ENCODE measurements at places on chromosomes 7 and 10.

- no peak for DNase-seq
These were observed 12.0 kb upstream of the UBE2D1 start for GRCh38 chr10:58322835-58323209.

DNA sequence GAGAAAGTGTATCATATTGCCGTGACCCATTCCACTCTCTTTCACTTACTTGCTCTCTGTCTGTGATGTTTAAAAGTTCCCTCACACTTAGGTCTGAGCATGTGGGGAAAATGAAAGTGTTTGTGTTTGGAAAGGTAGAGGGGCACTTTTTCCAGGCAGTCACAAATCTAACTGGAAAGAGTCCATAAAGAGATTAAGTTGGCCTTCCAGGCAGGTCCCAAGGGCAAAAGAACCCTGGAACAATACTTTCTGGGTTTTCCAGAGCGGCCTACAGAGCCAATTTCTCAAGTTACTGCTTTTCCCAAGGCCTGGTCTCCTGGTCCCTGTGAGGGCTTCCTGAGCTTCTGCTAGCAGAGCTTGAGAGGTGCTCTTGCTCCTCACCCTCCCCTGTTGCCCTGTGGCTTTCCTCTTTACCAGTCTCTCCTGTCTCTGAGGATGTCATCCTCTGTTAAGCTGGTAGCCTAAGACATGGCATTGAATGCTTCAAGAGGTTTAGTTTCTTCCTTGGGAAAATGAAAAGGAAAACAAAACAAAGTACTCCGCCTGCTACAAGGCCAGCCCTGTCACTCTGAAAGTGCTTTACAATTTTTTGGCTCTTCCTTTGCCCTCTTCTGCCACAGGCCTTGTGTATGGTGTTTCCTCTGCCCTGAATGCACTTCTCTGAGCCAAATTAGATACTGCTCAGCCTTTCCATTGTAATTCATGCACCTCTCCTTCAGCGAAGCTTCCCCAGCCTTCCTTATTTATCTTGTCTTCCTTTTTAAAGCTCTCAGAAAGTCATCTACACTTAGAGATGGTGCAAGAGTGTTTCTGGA, 20.1 kb downstream of the TES start:
- DNase-seq, result no peak

DNA sequence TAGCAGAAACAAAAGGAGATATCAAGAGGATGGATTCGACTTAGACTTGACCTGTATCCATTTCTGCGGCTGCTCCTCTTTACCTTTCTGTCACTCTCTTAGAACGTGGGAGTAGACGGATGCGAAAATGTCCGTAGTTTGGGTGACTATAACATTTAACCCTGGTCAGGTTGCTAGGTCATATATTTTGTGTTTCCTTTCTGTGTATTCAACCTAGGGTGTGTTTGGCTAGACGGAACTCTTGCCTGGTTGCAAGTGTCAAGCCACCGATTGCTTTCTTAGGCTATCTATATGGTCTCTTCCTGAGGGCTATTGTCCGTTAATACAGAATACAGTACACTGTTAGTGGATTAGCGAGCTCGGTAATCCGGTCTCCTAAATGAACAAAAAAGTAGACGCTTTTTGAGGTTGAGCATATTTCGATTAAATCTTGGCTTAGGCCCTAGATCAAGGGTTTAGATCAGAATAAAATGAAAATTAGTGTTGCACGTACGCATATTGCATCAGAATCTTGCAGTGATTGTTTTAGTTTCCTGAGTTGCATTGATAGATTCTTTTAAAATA, 1.2 kb downstream of the PTEN start:
- no peak for DNase-seq

DNA sequence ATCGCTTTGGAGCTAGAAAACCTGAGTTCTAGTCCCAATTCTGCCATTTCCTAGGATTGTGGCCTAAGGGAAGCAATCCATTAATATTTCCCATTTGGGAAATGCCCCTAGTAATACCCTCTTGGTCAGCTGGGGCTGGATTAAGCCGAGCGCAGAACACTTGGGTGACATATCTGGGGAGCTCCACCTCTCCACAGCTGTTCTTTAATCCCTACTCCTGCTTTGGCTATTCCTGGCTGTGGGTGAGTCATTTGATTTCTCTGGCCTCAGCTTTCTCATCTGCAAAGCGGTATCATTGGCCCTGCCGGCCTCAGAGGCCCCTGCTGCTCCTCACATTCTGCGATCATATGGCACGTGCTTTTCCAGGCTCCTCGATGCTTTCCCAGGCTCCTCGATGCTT, 108.3 kb downstream of the BUB3 start:
- no peak for DNase-seq

GRCh38 chr7:154960063-154960790, 42.7 kb downstream of the PAXIP1 start:
- DNase-seq, result no peak

- no peak for DNase-seq
These were observed 11.2 kb upstream of the CCSER2 start for GRCh38 chr10:84317174-84317573.

DNA sequence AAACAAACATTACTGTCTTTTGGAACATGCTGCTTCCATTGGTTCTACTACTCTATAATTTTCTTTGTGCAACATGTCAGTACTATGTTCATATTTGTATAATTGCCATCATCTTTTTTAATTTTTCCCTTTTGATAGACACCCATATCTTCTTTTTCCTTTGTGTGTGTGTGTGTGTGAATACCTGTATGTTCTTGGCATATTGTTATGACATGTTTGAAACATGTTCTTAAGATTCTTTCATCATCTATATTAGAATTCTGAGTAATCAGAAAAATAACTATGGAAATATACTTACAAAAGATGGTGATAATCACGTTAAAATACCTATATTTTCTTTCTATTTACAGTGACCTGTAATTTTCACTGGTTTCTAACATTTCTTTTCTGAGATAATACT, 3.5 kb upstream of the CDK6 start:
- DNase-seq, result no peak

DNA sequence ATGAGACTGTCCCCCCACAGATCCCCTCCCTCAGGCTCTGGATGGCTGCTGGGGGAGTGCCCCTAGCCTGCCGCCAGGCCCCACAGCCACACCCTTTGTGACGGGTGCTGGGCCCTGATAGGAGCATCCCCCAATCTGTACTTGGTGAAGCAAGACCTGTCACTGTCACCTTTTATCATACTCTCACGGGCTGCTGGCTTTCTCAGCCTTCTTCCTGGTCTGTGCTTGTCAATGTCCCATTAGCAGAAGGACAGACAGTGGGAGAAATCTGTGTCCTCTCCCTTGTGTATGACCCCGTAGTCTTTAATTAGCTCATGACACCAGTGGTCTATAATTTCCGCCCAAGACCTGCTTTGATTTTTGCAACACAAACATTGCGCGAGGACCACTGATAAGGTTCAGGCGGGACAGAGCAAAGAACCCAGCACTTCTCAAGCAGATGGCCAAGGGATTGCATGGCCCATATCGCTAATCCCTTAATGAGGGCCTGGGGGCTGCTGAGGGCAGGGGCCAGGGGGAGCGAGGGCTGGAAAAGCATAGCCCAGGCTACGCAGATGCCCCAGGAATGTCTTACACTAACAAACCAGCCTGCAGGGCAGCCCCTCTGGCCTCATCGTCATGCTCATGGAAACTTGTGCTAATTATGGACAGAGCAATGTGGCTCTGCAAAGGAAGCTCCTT, 127.8 kb downstream of the PTPN20 start:
- no peak for DNase-seq

DNA sequence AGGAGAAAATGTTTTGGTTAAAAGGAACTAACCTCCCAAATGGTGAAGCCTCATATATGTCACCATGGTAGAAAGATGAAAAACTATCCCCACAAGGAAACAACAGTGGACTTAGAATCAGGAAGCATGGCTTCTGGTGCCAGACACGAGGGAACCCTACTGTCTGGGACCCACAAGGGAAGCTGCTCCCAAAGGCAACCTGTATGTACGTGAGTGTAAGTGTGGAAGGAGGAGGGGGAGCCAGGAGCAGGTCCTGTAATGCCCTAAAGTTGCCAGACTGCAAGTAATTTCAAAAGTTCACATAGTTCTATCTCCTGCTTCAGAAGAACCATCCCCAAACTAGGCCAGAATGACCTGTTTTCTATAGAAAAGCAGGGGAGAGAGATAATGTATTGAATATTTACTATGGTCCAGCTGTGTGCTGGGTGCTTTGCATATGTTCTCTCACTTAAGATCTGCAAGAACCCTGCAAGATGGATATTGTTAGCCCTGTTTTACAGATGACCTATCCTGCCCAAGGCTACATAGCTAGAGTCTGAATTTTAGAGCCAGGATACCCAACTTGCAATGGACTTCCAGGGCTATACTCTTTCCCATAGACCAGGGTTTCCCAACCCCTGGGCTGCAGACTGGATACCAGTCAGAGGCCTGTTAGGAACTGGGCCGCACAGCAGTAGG, 19.2 kb downstream of the DUSP5 start:
- DNase-seq, result no peak

DNA sequence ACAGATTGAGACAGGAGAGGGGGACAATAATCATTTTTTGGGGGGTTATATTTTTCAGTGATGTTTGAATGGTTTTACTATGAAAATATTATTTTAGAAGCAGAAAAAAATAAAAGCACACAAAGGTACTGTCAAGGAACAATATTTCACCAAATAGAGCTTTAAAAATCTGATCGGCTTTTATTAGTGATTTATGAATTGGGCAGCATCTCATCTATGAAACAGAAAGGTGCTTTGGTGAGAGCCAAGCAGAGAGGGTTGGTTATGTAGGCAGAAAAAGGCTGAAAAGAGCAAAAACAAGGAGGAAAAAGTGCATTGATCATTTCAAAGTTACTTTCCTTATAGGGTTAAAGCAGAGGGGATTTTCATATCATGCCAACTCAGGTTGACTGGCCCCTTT, 26.4 kb upstream of the CPA2 start:
- no peak for DNase-seq

- no peak for DNase-seq
These were observed 203.6 kb downstream of the VTI1A start for GRCh38 chr10:112650588-112651030.

- no peak for DNase-seq
These were observed 16.7 kb downstream of the ITGB1 start for GRCh38 chr10:32941357-32941756.

- DNase-seq, result no peak
These were observed 214.0 kb upstream of the PRPS1L1 start for GRCh38 chr7:18241543-18242231.

DNA sequence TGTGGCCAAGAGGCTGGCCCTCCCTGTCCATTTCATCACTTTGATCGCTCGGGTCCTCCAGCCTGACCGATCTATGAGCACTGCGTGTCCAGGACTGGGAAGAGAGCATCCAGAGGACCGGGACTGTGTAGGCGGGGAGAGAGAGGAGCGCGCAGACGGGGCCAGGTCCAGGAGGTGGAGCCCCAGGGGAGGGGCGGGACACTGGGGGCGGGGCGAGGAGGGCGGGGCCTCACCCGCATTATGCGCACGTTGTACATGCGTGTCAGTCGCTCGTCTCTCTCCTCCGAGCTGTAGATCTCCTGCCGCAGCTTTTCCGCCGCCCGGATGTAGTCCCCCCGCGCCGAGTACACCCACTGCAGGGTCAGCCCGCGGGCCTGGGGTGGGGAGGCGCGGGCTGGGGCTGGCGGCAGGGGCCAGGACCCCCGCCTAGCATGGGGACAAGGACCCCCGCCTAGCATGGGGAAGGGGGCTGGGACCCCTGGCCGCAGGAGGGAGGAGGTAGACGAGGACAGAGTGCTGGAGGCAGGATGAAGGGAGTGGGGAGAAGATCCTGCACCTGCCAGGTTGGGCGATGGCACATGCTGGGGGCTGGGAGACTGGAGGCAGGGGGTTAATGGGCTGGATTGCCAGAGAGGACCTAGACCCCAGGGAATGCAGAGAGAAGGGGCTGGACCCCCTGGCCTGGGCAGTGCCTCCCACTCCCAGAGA, 14.3 kb downstream of the MOSPD3 start:
- DNase-seq, result no peak

GRCh38 chr7:115183431-115184057, 261.6 kb downstream of the MDFIC start:
- no peak for DNase-seq

DNA sequence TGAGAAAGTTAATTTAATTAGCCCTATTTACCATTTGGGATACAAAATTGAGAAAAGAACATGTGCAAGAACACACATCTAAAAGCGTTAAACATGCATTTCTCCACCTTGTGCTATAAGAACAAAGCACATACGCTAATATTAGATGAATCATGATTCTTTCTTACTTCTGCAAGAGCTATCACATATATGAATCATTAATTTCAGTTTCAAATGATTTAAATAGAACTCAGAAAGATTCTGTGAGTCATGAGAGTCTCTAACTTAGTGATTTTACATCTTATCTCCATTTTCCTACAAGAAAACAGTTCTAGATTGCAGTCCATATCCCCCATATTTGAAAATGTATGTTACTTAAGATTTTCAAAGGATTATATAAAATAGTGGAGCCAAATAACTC, 173.9 kb downstream of the RNLS start:
- DNase-seq, result no peak

DNA sequence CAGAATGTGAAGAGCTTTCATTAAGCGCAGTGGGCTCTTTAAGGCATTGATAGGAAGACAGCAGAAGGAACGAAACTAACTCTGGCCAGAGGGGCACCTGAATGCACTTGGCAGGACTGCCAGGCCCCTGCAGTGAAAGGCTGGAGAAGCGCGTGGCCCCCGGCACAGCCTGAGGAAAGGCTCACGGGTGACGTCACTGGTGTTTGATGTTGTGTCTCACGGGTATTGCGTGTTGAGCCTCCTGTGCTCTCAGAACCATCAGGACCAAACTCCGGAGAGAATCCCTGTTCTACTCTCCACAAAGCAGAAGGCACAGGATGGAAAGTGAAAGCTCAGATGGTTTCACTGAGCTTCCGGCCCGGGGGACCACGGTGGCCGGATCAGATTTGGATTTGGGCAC, 515.8 kb upstream of the FOXK1 start:
- no peak for DNase-seq

GRCh38 chr7:8491544-8492489, 58.4 kb downstream of the NXPH1 start:
- DNase-seq, result no peak

GRCh38 chr10:90418869-90419652, 438.8 kb downstream of the HTR7 start:
- DNase-seq, result no peak

- no peak for DNase-seq
These were observed 93.0 kb downstream of the ABLIM1 start for GRCh38 chr10:114565066-114565465.

GRCh38 chr10:126001576-126001975, 105.2 kb downstream of the FANK1 start:
- no peak for DNase-seq

- DNase-seq, result no peak
These were observed 44.4 kb upstream of the COMMD3 start for GRCh38 chr10:22271786-22272185.

DNA sequence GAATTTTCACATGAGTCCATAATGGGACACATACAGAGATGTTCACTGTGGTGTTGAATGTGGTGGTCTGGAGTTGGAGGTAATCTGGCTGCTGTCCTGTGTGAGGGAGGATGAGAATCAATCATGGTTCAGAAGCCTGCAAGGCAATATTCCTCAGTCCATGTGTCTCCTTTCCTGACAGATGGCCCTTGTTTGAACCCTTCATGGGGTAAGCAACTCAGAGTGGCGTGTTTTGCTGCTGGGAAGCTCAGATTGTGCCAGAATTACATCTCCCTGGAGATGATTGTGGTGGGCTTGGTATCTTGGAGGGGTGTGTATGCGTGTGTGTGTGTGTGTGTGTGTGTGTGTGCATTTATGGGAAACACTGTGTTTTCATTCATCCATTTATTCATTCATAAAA, 44.5 kb upstream of the COMTD1 start:
- DNase-seq, result no peak
